ENCODE measurements at places on chromosomes 2 and 18. TPM values are rescaled to one million over a fixed set of nuclear protein-coding genes. Genes with fewer than 3 reads are reported as not detected.

Gene LIMS2
- 219 TPM for total RNA-seq

Gene SCN9A
- total RNA-seq = 1.4 TPM

Gene PLB1
- total RNA-seq = 2.7 TPM

Gene CRYGD
- total RNA-seq = not detected

Gene ADRA2B
- 0.91 TPM for total RNA-seq

DNA sequence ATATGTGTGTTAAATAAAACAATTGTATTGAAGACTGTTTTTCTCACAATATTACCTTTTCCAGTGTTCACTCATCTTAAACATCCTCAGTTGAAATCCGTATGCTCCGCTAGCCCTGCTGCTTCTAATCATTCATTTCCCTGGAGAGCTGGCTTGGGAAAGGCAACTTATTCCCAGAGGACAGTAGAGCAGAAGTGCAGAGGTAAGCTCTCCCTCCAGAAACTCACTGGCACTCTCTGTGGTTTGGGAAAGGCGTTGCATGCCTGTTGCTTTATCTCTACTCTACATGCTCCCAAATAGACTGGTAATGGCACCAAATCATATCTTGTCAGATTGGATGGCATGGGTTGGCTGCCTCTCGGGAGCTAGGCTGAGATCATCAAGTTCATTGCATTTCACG lies 117.1 kb upstream of the BOD1L2 start:
- no peak for DNase-seq

DNA sequence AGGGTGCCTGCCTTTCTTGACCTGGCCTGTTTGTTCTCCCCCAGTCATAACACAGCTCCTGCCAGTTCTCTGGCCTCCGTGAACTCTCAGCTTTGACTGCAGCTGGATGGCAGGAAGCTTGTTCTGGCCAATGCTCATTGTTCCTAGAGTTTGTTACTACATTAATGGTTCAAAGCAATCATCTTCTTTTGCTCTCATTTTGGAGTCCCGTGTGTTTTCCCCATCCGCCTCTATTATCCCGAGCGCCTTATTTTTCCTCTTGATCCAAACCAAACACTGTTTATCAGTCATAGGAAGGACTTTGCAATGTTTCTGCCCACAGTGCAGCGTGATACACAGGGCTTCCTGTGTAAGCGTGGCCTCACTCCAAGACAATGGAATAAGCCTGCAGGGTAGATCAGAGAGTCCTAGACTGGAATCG lies 184.3 kb upstream of the APCDD1 start:
- DNase-seq = peak; percentile 69

DNA sequence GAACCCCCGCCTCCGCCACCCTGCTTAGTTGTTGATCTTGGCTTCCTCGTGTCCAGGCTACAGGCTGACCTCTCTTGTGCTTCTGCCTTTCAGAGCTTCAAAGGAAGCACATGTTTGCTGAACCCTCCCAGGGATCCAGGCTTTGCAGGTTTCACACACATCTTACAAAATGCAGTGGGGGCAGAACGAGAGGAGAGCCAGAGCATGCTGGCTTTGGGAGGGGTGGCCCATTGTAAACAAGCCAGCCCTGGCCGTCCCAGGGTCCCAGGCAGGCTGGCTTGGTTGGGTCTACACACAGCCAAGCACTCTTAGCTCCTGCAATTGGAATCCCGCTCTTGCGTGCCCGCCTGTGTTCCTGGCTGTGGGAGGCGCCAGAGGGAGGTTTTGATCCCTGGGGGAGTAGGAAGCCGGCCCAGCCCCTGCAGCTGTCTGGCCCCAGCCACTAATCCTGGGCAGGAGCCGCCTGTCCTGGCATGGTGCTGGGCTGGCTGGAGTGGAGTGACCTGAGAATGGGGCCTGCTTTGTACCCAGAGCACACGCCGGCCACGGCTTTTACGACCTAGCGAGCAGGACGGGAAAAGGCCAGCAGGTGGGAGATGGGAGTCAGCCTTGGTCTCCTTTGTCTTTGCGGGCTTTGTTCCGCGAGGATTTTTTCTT lies 53.9 kb downstream of the SH3BP4 start:
- DNase-seq = peak; percentile 81

DNA sequence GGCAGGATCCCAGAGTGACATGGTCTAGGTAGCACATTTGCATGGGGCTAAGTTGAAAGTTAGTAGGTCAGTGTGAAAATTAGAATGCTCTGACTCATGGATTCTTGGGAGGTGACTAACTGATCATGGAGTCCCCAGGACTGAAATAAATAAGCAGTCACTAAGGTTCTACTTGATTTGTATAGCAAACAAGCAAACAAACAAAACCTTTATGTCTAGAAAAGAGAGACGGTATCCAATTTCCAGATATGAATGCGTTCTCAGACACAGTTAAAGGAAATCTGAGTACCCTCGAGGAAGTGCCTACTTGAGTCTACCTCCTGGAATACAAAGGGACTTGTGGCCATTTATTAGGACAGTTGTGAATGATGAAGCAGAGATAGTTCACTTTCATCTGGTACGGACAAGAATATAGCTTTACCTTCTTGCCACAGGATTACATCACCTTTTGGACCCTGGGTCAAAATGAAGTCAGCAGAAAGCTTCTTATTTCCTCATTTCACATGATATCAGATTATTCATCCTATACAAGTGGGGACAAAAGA lies 54.3 kb upstream of the AGPS start:
- no peak for DNase-seq

DNA sequence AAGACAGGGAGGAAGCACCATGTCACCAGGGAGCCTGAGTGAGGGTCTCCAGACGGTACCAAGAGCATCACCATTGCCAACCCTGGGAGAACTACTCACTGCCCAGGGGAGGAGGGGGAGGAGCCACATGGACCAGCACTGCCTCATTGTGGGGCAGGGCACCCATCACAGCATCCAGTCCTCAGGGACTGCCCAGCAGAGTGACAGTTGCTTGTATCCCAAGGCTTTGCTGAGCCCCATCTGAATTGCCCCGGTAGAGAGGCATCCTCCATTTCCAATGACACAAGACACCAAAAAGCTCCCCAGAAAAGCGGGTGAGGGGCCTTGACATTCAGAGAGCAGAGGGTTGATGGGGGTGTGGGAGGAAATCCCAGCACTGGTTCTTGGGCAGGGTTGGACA lies 6.8 kb upstream of the CIB4 start:
- DNase-seq = no peak

- peak; percentile 66 for DNase-seq
Measured at GRCh38 chr18:48802543-48803290, 148.0 kb downstream of the SMAD7 start.

- no peak for DNase-seq
Measured at GRCh38 chr2:126586317-126586716, 69.6 kb upstream of the GYPC start.

DNA sequence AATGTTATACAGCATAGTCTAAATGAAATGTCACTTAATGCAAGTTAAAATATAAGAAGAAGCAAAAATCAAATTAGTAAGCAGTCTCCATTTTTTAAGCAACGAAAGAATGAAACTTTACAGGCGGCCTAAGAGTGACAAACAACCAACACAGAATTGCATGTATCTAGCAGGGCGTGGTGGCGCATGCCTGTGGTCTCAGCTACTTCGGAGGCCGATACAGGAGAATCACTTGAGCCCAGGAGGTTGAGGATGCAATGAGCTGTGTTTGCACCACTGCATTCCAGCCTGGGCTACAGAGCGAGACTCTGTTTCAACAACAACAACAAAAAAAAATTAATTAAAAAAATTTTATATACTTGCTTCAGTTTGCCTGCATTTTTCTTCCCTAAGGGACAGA lies 16.6 kb downstream of the RBMS1 start:
- DNase-seq = no peak

GRCh38 chr18:37261246-37261840 lies 304.3 kb downstream of the CELF4 start:
- DNase-seq = no peak

- no peak for DNase-seq
Measured at GRCh38 chr2:10253596-10254372, 48.9 kb upstream of the HPCAL1 start.

- DNase-seq = no peak
Measured at GRCh38 chr2:230666446-230666845, 46.2 kb upstream of the CAB39 start.
